Ascending aorta (tissue), 2 donors: ENCODE measurements at places on chromosomes 7 and 10.

- no peak for DNase-seq
- H3K27me3 ChIP-seq: no peaks in the 10 kb centered on the region
- no peak overlapping the region for H3K4me3 ChIP-seq
- no peaks in the 10 kb centered on the region for H3K36me3 ChIP-seq
Measured at GRCh38 chr10:35674843-35675242, 32.7 kb upstream of the FZD8 start.

DNA sequence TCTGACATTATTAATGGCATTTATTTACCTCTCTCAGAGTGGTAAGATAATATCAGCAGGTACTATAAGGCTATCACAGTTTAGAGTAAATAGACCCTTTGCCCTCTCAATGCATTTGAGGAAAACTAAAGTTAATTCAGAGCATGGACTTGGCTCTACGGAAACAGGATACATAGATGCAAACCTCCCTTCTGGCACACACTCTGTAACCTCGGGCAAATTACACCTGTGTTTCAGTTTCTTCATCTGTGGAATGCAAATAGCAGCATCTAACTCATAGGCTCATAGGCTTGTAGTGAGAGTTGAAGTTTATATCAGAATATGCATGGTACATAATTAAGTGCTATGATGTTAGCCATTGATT is 5.6 kb downstream of the RAPGEF5 start:
- no peak overlapping the region for H3K27ac ChIP-seq
- DNase-seq: no peak
- H3K27me3 ChIP-seq: no peaks in the 10 kb centered on the region
- no peaks in the 10 kb centered on the region for H3K36me3 ChIP-seq
- peaks cover under 1% of the 10 kb centered on the region for H3K4me1 ChIP-seq
- H3K4me3 ChIP-seq: no peak overlapping the region

GRCh38 chr10:48970654-48971053 is 31.0 kb upstream of the LRRC18 start:
- H3K27ac ChIP-seq: no peak overlapping the region
- H3K27me3 ChIP-seq: no peaks in the 10 kb centered on the region
- DNase-seq: no peak
- H3K36me3 ChIP-seq: no peaks in the 10 kb centered on the region
- no peak overlapping the region for H3K4me3 ChIP-seq

DNA sequence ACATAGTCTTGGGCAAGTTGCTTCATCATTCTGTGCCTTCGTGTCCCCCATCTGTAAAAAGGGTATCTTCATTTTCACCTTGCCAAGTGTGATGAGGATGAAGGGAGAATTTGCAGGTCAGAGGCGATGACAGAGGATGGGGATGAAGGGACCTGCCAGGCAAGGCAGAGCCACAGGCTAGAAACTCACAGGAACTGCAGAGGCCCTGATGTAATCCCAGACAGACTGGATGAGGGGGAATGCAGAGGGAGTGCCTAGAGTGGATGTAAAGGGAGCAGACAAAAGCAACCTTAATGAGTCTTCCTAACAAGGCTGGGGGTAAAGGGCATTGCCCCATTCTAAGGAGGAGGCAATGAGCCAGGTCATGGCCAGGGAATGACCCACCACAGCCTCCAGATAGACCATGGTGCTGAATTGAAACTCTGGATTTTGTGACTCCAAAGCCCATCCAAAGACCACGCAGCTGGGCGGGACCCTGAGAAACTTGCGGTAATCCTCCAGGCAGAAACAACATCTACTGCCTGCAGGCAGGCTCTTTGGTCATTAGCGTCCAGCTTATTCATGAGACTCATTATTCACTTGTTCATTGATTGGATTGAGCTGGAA is 1.9 kb downstream of the ANTXRL start:
- H3K4me1 ChIP-seq: no peaks in the 10 kb centered on the region
- no peak overlapping the region for H3K27ac ChIP-seq
- no peak overlapping the region for H3K4me3 ChIP-seq
- H3K36me3 ChIP-seq: no peaks in the 10 kb centered on the region
- DNase-seq: no peak

GRCh38 chr7:157678501-157678900 is 341.7 kb downstream of the DNAJB6 start:
- H3K27me3 ChIP-seq: no peaks in the 10 kb centered on the region
- peak; percentile 37 for DNase-seq
- no peak overlapping the region for H3K4me3 ChIP-seq
- H3K36me3 ChIP-seq: no peaks in the 10 kb centered on the region

- H3K36me3 ChIP-seq: no peaks in the 10 kb centered on the region
- H3K4me3 ChIP-seq: no peak overlapping the region
- no peaks in the 10 kb centered on the region for H3K4me1 ChIP-seq
- H3K27ac ChIP-seq: no peak overlapping the region
Measured at GRCh38 chr7:29765490-29765889, 40.8 kb upstream of the WIPF3 start.

DNA sequence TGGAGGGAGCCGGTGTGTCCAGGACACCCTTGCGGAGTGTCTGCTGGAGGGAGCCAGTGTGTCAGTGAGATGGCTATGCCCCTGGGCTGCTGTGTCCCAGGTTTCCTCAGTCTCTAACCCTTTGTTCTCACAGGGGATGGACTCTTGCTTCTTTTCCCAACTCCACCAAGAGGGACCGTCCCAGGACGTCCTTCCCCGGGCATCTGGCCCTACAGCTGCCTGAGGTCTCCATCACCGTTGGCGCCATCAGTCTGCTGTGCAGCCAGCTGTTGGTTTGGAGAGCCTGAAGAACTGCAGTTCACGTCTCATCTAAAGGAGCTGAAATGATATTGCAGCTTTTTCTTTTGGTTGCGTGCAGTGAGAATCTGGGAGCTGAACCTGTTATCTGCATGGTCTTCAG is 136.2 kb downstream of the VIPR2 start:
- no peaks in the 10 kb centered on the region for H3K36me3 ChIP-seq
- H3K27me3 ChIP-seq: no peaks in the 10 kb centered on the region
- no peak for DNase-seq
- no peak overlapping the region for H3K4me3 ChIP-seq

- no peaks in the 10 kb centered on the region for H3K27me3 ChIP-seq
- no peak for DNase-seq
- no peak overlapping the region for H3K4me3 ChIP-seq
- H3K4me1 ChIP-seq: no peaks in the 10 kb centered on the region
- no peak overlapping the region for H3K27ac ChIP-seq
Measured at GRCh38 chr10:74451127-74451829, 300.3 kb downstream of the ADK start.

DNA sequence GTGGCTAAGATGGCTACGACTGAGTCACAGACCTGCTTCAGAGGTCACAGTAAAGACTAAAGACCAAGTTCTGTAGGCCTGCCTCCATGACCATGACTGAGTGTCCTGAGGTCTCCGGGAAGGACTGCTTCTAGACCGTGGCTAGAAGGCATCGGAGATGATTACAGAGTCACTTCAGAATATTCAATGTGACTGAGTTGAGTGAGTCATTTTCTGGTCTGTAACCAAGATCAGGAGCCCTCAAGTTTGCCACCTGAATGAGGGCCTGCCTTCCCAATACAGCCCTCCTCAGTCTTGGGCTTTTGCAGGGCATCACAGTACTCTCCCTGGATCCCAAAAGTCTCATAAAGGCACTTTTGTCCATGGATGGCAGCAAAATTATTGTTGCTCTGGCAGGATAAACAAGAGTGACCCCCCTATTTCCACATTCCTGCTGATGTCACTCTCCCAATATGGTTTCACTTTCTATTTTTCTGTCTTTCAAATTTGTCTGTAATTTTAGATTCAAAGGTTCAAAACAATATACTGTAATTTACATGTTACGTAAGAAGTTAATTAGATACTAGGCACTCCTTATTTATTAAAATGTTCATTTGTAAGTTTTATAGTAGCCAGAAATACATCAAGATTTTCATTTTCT is 47.7 kb upstream of the ZNF92 start:
- DNase-seq: no peak
- H3K27me3 ChIP-seq: no peaks in the 10 kb centered on the region
- H3K4me1 ChIP-seq: no peaks in the 10 kb centered on the region
- no peaks in the 10 kb centered on the region for H3K36me3 ChIP-seq
- no peak overlapping the region for H3K27ac ChIP-seq

DNA sequence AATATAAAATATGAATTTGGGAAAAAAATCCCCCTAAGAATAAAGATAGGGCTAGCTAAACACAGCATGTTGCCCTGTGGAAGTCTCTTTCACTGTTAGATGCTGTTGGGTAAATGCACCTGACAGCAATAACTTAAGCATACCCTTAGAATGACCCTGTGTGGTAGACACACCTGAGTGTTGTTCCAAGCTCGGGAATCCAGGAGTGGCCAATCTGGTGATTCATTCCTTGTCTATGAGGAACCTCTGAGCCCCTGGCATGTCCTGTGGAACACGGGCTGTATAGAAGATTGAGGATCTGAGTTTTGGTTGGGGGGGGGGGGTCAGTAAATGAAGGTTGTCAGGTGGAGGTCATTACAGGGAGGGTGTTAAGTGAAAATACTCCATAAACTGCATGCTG is 730.0 kb upstream of the IGFBP3 start:
- no peaks in the 10 kb centered on the region for H3K4me1 ChIP-seq
- H3K36me3 ChIP-seq: no peaks in the 10 kb centered on the region
- H3K4me3 ChIP-seq: no peak overlapping the region

GRCh38 chr10:7075110-7075509 is 335.7 kb downstream of the SFMBT2 start:
- no peak for DNase-seq
- H3K27me3 ChIP-seq: no peaks in the 10 kb centered on the region
- no peaks in the 10 kb centered on the region for H3K4me1 ChIP-seq
- no peak overlapping the region for H3K4me3 ChIP-seq
- no peak overlapping the region for H3K27ac ChIP-seq

- no peaks in the 10 kb centered on the region for H3K4me1 ChIP-seq
- DNase-seq: no peak
- H3K4me3 ChIP-seq: no peak overlapping the region
- H3K27me3 ChIP-seq: no peaks in the 10 kb centered on the region
Measured at GRCh38 chr10:52801947-52802346, 29.4 kb upstream of the MBL2 start.

DNA sequence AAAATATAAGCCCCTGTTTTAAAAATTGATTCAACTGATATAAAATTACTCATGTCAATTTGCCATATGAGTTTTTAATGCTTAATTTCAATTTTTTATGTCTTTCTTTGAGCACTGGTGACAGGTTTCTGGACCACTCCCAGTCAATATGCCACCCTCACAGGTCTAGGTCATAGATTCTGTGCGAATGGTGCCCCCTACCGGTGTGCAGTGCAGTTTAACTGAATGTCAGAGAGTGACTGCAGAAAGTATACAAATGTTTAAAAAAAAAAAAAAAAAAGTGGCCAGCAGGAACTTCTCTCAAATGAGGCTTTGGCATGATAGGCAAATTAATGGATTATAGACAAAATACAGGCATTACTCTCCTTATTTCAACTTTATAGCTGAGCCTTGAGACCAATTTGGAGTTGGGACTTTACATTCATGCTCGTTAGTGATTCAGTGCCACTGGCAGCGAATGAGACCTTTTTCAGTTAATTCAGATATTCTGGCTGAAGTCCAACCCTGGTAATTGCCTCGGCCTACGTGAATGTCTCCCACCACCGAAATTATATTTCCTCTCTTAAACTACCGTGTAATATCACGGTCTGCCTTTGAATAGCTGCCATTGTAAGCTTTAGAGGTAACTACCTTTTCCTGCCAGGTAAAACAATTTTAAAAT is 427.6 kb downstream of the PHTF2 start:
- no peaks in the 10 kb centered on the region for H3K4me1 ChIP-seq
- H3K27me3 ChIP-seq: no peaks in the 10 kb centered on the region
- H3K27ac ChIP-seq: no peak overlapping the region
- DNase-seq: peak; percentile 74
- no peak overlapping the region for H3K4me3 ChIP-seq
